HCT116 (cell line): ENCODE measurements at places on chromosomes 4 and X. TPM values are rescaled to one million over a fixed set of nuclear protein-coding genes. Genes with fewer than 3 reads are reported as not detected.

DNA sequence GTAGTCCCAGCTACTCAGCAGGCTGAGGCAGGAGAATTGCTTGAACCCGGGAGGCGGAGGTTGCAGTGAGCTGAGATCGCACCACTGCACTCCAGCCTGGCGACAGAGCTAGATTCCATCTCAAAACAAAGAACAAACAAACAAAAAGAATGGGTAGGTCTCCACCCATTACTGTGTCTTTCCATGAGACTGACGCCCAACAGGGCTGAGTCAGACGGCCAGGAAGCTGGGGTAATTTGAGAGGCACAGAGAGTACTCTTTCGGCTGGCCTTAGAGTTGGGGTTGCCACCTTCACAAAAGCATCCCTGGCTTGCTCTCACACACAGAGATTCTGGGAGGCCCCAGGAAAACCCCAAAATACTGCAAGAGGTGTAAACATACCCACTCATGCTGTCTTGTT lies 72.0 kb upstream of the DHRSX start:
- no peaks in the 10 kb centered on the region for H3K27me3 ChIP-seq
- H3K4me1 ChIP-seq, result peaks cover 22% of the 10 kb centered on the region
- H3K36me3 ChIP-seq, result no peaks in the 10 kb centered on the region

GRCh38 chrX:130575831-130576389 lies 174.1 kb downstream of the RBMX2 start:
- no peaks in the 10 kb centered on the region for H3K4me1 ChIP-seq
- no peaks in the 10 kb centered on the region for H3K27me3 ChIP-seq
- no peak overlapping the region for H3K27ac ChIP-seq
- no peaks in the 10 kb centered on the region for H3K36me3 ChIP-seq

GRCh38 chr4:128908735-128909134 lies 99.2 kb downstream of the JADE1 start:
- no peaks in the 10 kb centered on the region for H3K4me1 ChIP-seq
- H3K36me3 ChIP-seq, result no peaks in the 10 kb centered on the region
- H3K27ac ChIP-seq, result no peak overlapping the region
- no peak overlapping the region for H3K4me3 ChIP-seq

Gene CENPVL1
- not detected for total RNA-seq

Gene MAMLD1
- total RNA-seq, result 3.6 TPM

GRCh38 chr4:15344041-15344440 lies 83.8 kb upstream of the C1QTNF7 start:
- no peak for DNase-seq
- no peaks in the 10 kb centered on the region for H3K36me3 ChIP-seq
- no peak overlapping the region for H3K27ac ChIP-seq

Gene SOWAHD
- 1.1 TPM for total RNA-seq

- H3K27me3 ChIP-seq, result peaks cover 5% of the 10 kb centered on the region; the same call in 1 of the 2 replicates
- H3K36me3 ChIP-seq, result no peaks in the 10 kb centered on the region
- no peaks in the 10 kb centered on the region for H3K4me1 ChIP-seq
- no peak overlapping the region for H3K4me3 ChIP-seq
- H3K27ac ChIP-seq, result no peak overlapping the region
- no peak for DNase-seq
These were observed 211.2 kb downstream of the COX18 start for GRCh38 chr4:72858328-72858727.

- H3K27ac ChIP-seq, result no peak overlapping the region
- no peaks in the 10 kb centered on the region for H3K27me3 ChIP-seq
- no peaks in the 10 kb centered on the region for H3K36me3 ChIP-seq
- H3K4me3 ChIP-seq, result no peak overlapping the region
- H3K4me1 ChIP-seq, result no peaks in the 10 kb centered on the region
These were observed 226.4 kb upstream of the CASK start for GRCh38 chrX:42149765-42150164.

- H3K27me3 ChIP-seq, result no peaks in the 10 kb centered on the region
- no peak overlapping the region for H3K27ac ChIP-seq
- H3K4me3 ChIP-seq, result no peak overlapping the region
- no peaks in the 10 kb centered on the region for H3K36me3 ChIP-seq
These were observed 145.9 kb upstream of the ZFP42 start for GRCh38 chr4:187849556-187850225.

Gene ENPEP
- 4.5 TPM for total RNA-seq

Gene UGT2B7
- not detected for total RNA-seq

Gene SPANXA2
- total RNA-seq, result not detected

DNA sequence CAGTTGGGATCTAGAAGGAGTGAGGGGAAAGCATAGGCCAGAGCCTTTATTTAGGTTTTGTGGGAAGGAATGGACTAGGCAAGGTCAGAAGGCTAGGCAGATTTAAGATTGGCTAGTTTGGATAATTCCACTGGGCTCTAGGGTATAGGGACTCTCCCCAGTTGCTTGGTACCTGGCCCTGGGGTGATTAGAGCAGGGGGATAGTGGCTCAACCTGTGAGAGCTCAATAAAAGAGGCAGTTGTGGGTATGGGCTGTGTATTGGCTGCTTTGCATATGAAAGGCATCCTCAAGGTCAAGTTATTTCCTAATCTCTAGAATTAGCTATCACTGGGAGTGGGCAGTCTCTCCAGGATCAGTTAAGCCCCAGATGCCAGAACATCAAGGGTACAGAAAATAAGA lies 61.3 kb downstream of the ZNF81 start:
- H3K4me1 ChIP-seq, result no peaks in the 10 kb centered on the region
- no peak for DNase-seq

Gene SYNPO2
- 0.93 TPM for total RNA-seq

DNA sequence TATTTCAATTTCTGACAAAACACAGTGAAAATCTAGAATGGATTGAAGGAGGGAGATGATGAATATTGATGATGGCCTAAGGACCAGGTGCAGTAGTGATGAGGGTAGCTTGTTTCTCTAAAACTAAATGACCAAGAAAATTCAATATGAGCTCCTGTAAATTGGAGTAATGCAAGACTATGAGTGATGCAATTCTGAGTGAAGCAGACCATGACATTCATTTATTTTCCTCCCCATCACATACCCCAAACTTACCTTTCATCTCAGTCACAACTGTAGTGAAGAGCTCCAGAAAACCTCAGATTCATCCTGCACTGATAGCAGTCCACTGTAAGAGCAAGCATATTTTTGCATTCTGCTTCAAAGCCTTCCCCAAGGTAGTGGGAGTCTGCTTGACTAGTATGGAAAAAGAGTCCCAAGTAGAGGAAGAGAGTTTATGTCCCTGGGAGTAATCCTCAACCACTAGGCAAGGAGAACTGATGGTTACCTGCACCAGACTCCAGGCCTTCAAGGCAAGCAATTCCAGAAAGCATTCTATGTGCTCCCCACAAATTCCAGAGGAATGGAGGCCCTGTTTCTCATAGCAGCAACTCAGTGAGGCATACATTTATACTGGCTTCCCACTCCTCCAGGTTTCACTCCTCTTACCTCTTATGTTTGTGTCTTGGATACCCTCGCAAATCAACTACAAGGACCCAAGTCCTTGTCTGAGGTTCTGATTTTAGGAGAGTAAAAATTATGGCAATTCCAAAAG lies 47.2 kb downstream of the CXCL1 start:
- H3K27me3 ChIP-seq, result no peaks in the 10 kb centered on the region
- H3K4me3 ChIP-seq, result no peak overlapping the region
- no peaks in the 10 kb centered on the region for H3K4me1 ChIP-seq
- no peak for DNase-seq

- no peaks in the 10 kb centered on the region for H3K4me1 ChIP-seq
- DNase-seq, result no peak
- H3K27me3 ChIP-seq, result no peaks in the 10 kb centered on the region
These were observed 495.9 kb downstream of the SPRY1 start for GRCh38 chr4:123892368-123892976.

- no peak overlapping the region for H3K4me3 ChIP-seq
- no peak overlapping the region for H3K27ac ChIP-seq
- H3K36me3 ChIP-seq, result no peaks in the 10 kb centered on the region
- no peaks in the 10 kb centered on the region for H3K4me1 ChIP-seq
- DNase-seq, result no peak
- H3K27me3 ChIP-seq, result no peaks in the 10 kb centered on the region
These were observed 72.1 kb downstream of the ARHGEF38 start for GRCh38 chr4:105624530-105624929.

GRCh38 chr4:66688674-66689073 lies 856.6 kb downstream of the CENPC start:
- H3K4me3 ChIP-seq, result no peak overlapping the region
- H3K4me1 ChIP-seq, result no peaks in the 10 kb centered on the region
- no peaks in the 10 kb centered on the region for H3K36me3 ChIP-seq
- H3K27me3 ChIP-seq, result no peaks in the 10 kb centered on the region
- H3K27ac ChIP-seq, result no peak overlapping the region

GRCh38 chr4:40870150-40870549 lies 120.4 kb downstream of the NSUN7 start:
- no peak overlapping the region for H3K4me3 ChIP-seq
- no peaks in the 10 kb centered on the region for H3K4me1 ChIP-seq
- H3K27ac ChIP-seq, result no peak overlapping the region
- no peak for DNase-seq
- H3K27me3 ChIP-seq, result no peaks in the 10 kb centered on the region
- no peaks in the 10 kb centered on the region for H3K36me3 ChIP-seq

DNA sequence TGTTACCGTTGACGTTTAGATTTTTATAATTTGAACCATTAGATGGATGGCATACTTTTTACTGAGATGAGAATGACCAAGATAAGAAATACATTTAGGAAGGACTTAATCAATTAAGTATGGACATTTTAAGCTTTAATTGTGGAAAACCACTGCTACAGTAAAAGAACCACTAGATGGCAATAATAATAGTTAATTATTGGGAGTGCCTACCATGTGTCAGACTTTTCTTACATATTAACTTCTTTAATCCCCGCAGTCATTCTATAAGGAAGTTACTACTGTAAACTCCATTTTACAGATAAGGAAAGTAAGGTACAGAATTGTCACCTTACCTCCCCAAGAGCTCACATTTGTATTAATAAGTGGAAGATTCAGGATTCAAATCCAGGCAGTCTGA lies 48.5 kb upstream of the MYOZ2 start:
- no peak overlapping the region for H3K4me3 ChIP-seq
- no peaks in the 10 kb centered on the region for H3K27me3 ChIP-seq
- no peaks in the 10 kb centered on the region for H3K36me3 ChIP-seq
- no peak overlapping the region for H3K27ac ChIP-seq

Gene SPATA4
- 0.20 TPM for total RNA-seq

DNA sequence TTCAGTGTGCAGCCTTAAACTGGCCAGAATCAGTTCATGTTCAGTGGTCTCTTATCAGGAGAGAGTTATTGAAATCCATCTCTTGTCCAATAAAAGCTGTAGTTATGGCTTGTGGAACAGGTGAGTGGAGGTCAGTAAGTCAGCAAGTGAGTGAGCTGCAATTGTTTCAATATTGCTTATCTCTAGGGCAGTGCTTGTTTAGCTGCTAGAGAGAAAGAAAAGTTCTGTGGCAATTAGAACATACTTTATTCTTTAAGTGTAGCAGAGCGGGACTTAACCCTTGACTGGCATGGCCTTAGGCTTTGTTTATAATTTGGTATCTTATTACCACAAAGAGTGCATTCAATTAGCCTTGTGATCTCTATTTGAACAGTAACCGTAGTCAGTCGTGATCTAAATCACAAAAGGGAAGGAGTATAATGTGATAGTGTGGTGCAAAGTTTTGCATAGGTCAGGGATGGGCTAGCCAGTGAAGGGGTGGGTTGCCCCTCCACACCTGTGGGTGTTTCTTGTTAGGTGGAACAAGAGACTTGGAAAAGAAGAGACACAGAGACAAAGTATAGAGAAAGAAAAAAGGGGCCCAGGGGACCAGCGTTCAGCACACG lies 6.9 kb upstream of the ETDC start:
- no peak overlapping the region for H3K27ac ChIP-seq
- no peaks in the 10 kb centered on the region for H3K36me3 ChIP-seq
- H3K4me3 ChIP-seq, result no peak overlapping the region
- no peaks in the 10 kb centered on the region for H3K4me1 ChIP-seq

GRCh38 chrX:129613596-129613995 lies 41.2 kb downstream of the APLN start:
- H3K27ac ChIP-seq, result no peak overlapping the region
- no peaks in the 10 kb centered on the region for H3K27me3 ChIP-seq
- H3K4me3 ChIP-seq, result no peak overlapping the region
- DNase-seq, result no peak

GRCh38 chr4:45663003-45663402 lies 460.9 kb downstream of the GABRG1 start:
- no peaks in the 10 kb centered on the region for H3K4me1 ChIP-seq
- H3K27ac ChIP-seq, result no peak overlapping the region
- H3K27me3 ChIP-seq, result no peaks in the 10 kb centered on the region
- H3K4me3 ChIP-seq, result no peak overlapping the region

GRCh38 chr4:118969359-118969758 lies 80.7 kb downstream of the SYNPO2 start:
- H3K27me3 ChIP-seq, result no peaks in the 10 kb centered on the region
- H3K4me1 ChIP-seq, result no peaks in the 10 kb centered on the region
- no peak overlapping the region for H3K4me3 ChIP-seq

GRCh38 chr4:113112338-113112978 lies 63.0 kb downstream of the ANK2 start:
- H3K4me1 ChIP-seq, result no peaks in the 10 kb centered on the region
- H3K36me3 ChIP-seq, result no peaks in the 10 kb centered on the region
- H3K27ac ChIP-seq, result no peak overlapping the region
- H3K27me3 ChIP-seq, result no peaks in the 10 kb centered on the region
- H3K4me3 ChIP-seq, result no peak overlapping the region
- no peak for DNase-seq

GRCh38 chr4:26035921-26036320 lies 121.9 kb downstream of the SMIM20 start:
- H3K4me1 ChIP-seq, result no peaks in the 10 kb centered on the region
- H3K4me3 ChIP-seq, result no peak overlapping the region
- DNase-seq, result no peak
- no peaks in the 10 kb centered on the region for H3K27me3 ChIP-seq
- no peaks in the 10 kb centered on the region for H3K36me3 ChIP-seq

Gene TENM3
- total RNA-seq, result 0.54 TPM

DNA sequence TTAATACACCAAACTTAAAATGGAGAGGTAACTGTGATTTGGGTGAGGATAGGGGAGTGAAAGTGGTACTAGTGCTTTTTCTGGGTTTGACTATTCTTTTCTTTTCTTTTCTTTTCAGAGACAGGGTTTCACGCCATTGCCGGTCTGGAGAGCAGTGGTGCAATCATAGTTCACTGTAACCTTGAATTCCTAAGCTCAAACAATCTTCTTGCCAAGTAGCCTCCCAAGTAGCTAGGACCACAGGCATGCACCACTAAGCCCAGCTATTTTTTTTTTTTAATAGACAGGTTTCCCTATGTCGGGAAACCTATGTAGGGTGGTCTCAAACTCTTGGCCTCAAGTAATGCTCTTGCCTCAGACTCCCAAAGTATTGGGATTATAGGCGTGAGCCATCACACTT lies 3.0 kb upstream of the ARMCX4 start:
- no peaks in the 10 kb centered on the region for H3K36me3 ChIP-seq
- DNase-seq, result no peak
- no peak overlapping the region for H3K4me3 ChIP-seq
- H3K27me3 ChIP-seq, result no peaks in the 10 kb centered on the region
- no peaks in the 10 kb centered on the region for H3K4me1 ChIP-seq
- no peak overlapping the region for H3K27ac ChIP-seq

- DNase-seq, result peak; percentile 7
- no peaks in the 10 kb centered on the region for H3K27me3 ChIP-seq
- H3K36me3 ChIP-seq, result no peaks in the 10 kb centered on the region
- no peak overlapping the region for H3K27ac ChIP-seq
- H3K4me3 ChIP-seq, result no peak overlapping the region
- peaks cover 5% of the 10 kb centered on the region; the same call in 1 of the 2 replicates for H3K4me1 ChIP-seq
These were observed 81.6 kb downstream of the ZFX start for GRCh38 chrX:24231131-24231540.

Gene HSFX4
- not detected for total RNA-seq

GRCh38 chr4:184476695-184477094 lies 2.3 kb upstream of the IRF2 start:
- no peak for DNase-seq
- peaks cover 13% of the 10 kb centered on the region for H3K4me1 ChIP-seq
- H3K36me3 ChIP-seq, result no peaks in the 10 kb centered on the region
- no peak overlapping the region for H3K4me3 ChIP-seq
- no peaks in the 10 kb centered on the region for H3K27me3 ChIP-seq
- no peak overlapping the region for H3K27ac ChIP-seq
